ENCODE measurements at places on chromosomes 6 and 20. TPM values are rescaled to one million over a fixed set of nuclear protein-coding genes. Genes with fewer than 3 reads are reported as not detected.

DNA sequence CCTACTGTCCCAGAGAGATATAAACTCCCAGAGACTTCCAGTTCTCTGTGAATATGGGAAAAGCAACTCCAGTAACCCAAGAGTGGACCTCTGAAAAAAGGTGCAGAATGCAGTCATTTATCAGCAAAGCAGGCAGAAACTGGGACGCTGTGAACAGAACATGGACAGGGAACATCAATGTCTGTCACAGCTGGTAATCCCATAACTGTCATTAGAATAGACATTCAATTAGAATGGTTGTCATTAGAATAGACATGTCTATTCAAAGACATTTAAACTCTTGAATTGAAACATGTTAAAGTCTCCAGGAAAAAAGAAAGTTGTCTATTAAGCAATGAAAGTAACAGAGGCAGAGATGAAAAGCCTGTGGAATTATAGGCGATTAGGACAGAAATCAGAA is 302.1 kb downstream of the BTBD3 start:
- no peaks in the 10 kb centered on the region for H3K36me3 ChIP-seq
- H3K4me1 ChIP-seq = no peaks in the 10 kb centered on the region
- DNase-seq = no peak
- H3K27ac ChIP-seq = no peak overlapping the region
- H3K4me3 ChIP-seq = no peak overlapping the region

- H3K36me3 ChIP-seq = no peaks in the 10 kb centered on the region
- H3K4me1 ChIP-seq = no peaks in the 10 kb centered on the region
- H3K27me3 ChIP-seq = no peaks in the 10 kb centered on the region
- H3K27ac ChIP-seq = no peak overlapping the region
- H3K4me3 ChIP-seq = no peak overlapping the region
These were observed 254.0 kb downstream of the CD83 start for GRCh38 chr6:14371530-14371929.

Gene ZGPAT
- 47.5 TPM for polyA plus RNA-seq

Gene PRPF6
- 86.9 TPM for polyA plus RNA-seq

- no peak overlapping the region for H3K4me3 ChIP-seq
These were observed 88.8 kb downstream of the TAF4 start for GRCh38 chr20:61976644-61977418.

Gene SPATA25
- not detected for polyA plus RNA-seq

- peaks cover 6% of the 10 kb centered on the region for H3K36me3 ChIP-seq
- no peak overlapping the region for H3K27ac ChIP-seq
- no peak for DNase-seq
- no peaks in the 10 kb centered on the region for H3K27me3 ChIP-seq
- H3K4me1 ChIP-seq = no peaks in the 10 kb centered on the region
- H3K4me3 ChIP-seq = no peak overlapping the region
These were observed 12.8 kb downstream of the NPEPL1 start for GRCh38 chr20:58705208-58705926.

Gene SAMD3
- polyA plus RNA-seq = 62.6 TPM

Gene BMP5
- polyA plus RNA-seq = not detected

Gene LKAAEAR1
- polyA plus RNA-seq = 0.75 TPM

GRCh38 chr6:11711984-11712711 is 66.5 kb downstream of the ADTRP start:
- peak overlapping the region; percentile 67 for H3K27ac ChIP-seq
- peak overlapping the region; percentile 2 for H3K4me3 ChIP-seq
- no peaks in the 10 kb centered on the region for H3K27me3 ChIP-seq
- no peak for DNase-seq
- H3K4me1 ChIP-seq = peaks cover 16% of the 10 kb centered on the region

GRCh38 chr6:161029195-161029809 is 37.7 kb downstream of the MAP3K4 start:
- DNase-seq = no peak
- no peak overlapping the region for H3K4me3 ChIP-seq
- no peaks in the 10 kb centered on the region for H3K36me3 ChIP-seq
- no peak overlapping the region for H3K27ac ChIP-seq

- no peaks in the 10 kb centered on the region for H3K27me3 ChIP-seq
- H3K27ac ChIP-seq = no peak overlapping the region
- no peaks in the 10 kb centered on the region for H3K36me3 ChIP-seq
These were observed 224.3 kb upstream of the TSHZ2 start for GRCh38 chr20:52747845-52748284.

DNA sequence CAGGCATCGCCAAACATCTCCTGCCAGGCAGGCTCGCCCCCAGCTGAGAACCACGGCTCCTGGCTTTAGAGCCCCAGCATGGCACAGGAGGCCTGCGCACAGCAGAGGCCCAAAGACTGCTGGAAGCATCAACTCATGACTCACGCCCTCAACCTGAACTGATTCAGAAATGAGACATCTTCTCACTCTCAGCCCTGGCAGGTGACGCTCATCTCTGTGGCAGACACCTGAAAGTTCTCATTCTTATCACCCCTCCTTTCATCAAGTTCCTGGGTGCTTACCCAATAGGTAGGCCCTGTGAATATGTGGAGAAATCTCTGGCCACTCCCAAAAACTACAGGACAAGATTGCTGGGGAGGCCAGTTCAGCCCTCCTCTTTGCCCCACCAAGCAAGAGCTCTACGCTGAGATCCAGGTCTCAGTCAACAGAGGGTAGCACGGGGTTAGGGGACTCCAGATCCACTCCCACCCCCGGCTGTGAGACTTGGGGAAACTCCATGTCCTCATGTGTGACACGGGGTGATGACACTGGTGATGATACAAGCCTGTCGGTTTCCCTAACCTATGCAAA is 11.3 kb downstream of the NFATC2 start:
- H3K27ac ChIP-seq = peak overlapping the region; percentile 39
- no peaks in the 10 kb centered on the region for H3K27me3 ChIP-seq
- no peaks in the 10 kb centered on the region for H3K36me3 ChIP-seq
- no peak overlapping the region for H3K4me3 ChIP-seq
- no peak for DNase-seq

- no peaks in the 10 kb centered on the region for H3K36me3 ChIP-seq
- no peak overlapping the region for H3K4me3 ChIP-seq
- DNase-seq = no peak
These were observed 8.0 kb downstream of the TRIM10 start for GRCh38 chr6:30152910-30153610.

Gene MUCL3
- not detected for polyA plus RNA-seq

DNA sequence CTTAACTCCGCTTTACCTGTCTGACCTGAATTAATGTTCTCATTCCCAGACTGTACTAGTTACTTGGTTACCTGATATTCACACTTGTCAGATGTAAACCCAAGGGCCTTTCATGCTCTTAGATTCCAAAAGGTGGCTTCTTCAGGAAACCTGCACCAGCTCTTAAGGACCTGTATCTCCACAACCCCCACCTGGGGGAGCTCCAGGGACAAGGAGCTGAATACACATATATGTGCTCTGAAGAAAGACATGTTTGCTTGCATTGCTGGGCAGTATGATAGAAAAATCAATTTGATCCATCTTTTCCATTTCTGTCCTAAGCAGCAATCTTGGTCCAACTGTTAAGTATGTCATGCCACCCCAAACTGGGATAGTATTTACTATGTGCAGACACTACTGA is 64.8 kb upstream of the POU3F2 start:
- no peaks in the 10 kb centered on the region for H3K36me3 ChIP-seq
- H3K4me3 ChIP-seq = no peak overlapping the region
- no peak overlapping the region for H3K27ac ChIP-seq
- no peaks in the 10 kb centered on the region for H3K27me3 ChIP-seq

DNA sequence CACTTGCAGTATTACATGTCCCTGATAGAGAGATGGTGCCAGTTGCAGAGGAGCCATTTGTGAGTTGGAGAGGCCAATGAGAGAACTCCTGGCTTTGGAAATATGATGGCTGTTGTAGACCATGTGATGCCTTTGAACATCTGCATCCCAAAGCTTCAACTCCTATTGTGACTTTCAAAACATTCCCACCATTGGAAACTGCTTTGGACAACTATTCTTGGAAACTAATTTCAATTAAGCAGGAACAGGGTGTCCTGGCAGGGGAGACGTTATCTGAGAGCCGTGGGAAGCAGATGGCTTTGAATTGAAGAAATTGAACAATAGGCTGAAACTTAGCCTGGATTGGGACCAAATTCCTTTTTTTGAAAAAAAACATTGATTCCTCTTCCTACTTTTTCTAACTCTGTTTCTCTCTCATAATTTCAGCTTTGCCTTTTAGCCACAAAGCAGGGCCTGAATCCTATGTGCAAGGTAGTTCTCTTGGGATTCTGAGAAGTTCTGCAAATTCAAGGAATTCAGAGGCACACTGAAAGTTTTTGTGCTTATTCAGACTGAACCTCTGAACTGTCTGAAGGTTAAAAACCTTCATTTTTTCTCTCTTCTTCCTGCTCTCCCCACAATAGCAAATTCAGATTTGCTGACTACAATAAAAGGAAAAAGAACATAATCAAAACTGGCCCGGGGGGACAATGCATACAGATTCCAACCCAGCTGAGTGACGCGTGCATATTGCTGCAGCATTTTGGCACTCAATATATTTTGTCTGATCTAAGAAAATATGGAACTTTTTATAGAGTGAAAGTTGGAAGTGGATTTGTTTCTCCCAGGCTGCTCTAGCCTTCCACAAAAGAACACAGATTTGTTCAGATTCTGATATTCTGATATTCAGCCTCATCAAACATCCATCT is 720.4 kb upstream of the CHD6 start:
- no peaks in the 10 kb centered on the region for H3K27me3 ChIP-seq
- H3K4me1 ChIP-seq = no peaks in the 10 kb centered on the region
- no peak overlapping the region for H3K4me3 ChIP-seq
- no peak for DNase-seq
- no peak overlapping the region for H3K27ac ChIP-seq

DNA sequence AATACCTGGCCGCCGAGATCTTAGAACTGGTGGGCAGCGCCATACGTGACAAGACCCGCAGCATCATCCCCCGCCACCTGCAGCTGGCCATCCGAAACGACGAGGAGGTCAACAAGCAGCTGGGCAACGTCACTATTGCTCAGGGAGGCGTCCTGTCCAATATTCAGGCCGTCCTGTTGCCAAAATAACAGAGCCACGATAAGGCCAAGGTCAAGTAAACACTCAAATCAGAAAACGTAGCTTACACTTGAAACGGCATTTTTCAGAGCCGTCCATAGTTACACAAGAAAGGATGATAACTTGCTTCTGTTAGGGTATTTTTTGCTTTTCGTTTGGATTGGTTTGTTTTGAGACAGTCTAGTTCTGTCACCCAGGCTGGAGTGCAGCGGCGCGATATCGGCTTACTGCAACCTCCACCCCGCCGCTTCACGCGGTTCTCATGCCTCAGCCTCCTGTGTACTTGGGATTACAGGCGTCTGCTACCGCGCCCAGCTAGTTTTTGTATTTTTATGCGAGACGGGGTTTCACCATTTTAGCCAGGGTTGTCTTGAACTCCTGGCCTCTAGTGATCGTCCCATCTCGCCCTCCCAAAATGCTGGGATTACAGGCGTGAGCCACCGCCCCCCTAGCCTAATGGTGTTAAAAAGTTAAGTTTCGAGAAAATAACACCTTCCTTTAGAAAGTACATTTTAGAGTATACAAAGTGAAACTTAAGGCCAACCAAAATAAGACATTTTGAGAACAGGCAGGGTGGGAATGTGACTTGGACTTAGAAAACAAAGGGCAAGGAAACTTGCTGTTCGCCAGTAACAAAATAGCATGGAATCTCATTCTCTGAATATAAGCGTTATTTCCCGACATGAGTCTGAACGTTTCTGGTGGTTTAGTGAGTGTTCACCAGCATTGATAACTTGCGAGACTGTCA is 42.8 kb upstream of the HFE start:
- peaks cover 19% of the 10 kb centered on the region for H3K4me1 ChIP-seq
- no peaks in the 10 kb centered on the region for H3K36me3 ChIP-seq
- H3K27me3 ChIP-seq = no peaks in the 10 kb centered on the region
- H3K4me3 ChIP-seq = peak overlapping the region; percentile 91

Gene GRM1
- polyA plus RNA-seq = not detected

DNA sequence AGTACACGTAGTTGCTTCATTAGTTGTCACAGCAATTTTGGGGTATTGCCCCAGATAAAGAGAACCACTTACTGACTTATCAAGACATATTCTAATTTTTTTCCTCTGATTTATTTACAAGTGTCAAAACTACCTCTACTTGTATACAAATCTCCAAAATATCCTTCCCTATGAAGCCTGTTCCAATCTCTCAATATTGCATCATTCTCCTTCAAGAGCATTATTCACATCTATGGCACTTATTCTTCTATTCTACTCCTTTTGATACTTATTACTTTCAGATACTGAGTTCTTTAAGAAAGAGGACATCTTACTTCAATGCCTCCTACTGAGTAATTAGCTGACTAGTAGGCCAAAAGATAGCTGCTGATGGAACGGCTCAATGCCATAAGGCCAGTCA is 105.2 kb downstream of the SMLR1 start:
- no peak for DNase-seq
- H3K4me1 ChIP-seq = no peaks in the 10 kb centered on the region
- H3K36me3 ChIP-seq = no peaks in the 10 kb centered on the region
- H3K27me3 ChIP-seq = no peaks in the 10 kb centered on the region

DNA sequence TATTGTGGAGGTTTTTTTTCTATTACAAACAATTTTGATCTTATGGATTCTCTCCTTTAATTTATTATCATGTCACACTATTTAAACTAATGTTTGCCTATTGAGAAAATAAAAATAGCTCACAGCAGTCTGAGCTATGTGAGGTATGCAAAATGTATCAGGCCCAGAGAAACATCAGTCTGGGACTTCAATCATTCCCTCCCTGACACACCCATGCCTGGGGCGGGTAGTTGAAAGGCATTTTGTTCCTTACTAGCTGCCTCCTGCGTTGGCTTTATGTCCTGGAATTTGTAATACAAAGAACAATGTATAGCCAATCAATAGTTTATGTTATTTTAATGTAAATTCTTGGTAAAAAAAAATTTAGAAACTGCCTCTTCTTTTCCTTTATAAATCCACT is 403.3 kb downstream of the EPM2A start:
- no peaks in the 10 kb centered on the region for H3K36me3 ChIP-seq
- H3K27me3 ChIP-seq = no peaks in the 10 kb centered on the region
- H3K4me1 ChIP-seq = no peaks in the 10 kb centered on the region
- no peak for DNase-seq
- no peak overlapping the region for H3K27ac ChIP-seq
- no peak overlapping the region for H3K4me3 ChIP-seq

Gene CCN6
- 0.13 TPM for polyA plus RNA-seq

DNA sequence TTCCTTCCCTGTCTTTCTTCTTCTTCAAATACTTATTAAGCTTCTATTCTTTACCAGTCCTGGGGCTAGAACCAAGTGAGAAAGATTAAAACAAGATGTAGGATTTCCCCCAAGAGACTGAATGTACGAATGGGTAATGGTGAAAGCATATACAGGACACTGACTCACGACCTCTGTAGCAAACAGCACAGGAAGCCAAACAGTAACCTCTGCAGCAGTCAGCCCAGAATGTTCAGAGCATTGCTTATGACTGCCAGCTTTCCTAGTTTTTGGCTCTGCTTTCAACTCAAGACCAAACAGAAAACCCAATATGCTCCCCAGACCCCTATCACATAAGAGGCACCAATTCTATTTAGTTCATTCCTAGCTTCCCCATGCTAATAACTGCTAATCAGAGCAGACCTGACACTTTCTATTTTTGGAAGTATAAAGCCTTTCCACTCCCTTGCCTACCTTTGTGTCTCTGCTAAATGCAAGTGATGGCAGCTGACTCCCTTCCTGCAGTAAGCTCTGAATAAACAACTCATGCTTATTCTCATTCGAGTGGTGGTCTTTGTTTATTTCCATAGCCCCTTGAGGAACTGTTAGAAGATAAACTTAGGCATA is 690.6 kb downstream of the EPM2A start:
- no peak overlapping the region for H3K27ac ChIP-seq
- no peaks in the 10 kb centered on the region for H3K36me3 ChIP-seq
- no peaks in the 10 kb centered on the region for H3K4me1 ChIP-seq
- no peak overlapping the region for H3K4me3 ChIP-seq
- H3K27me3 ChIP-seq = no peaks in the 10 kb centered on the region
- DNase-seq = no peak

Gene SPTLC3
- polyA plus RNA-seq = 1.4 TPM

- H3K36me3 ChIP-seq = no peaks in the 10 kb centered on the region
- no peak overlapping the region for H3K4me3 ChIP-seq
- H3K4me1 ChIP-seq = no peaks in the 10 kb centered on the region
These were observed 12.8 kb downstream of the SNAI1 start for GRCh38 chr20:49995586-49995985.
